ENCODE measurements at places on chromosomes 6 and 20. TPM values are rescaled to one million over a fixed set of nuclear protein-coding genes. Genes with fewer than 3 reads are reported as not detected.

DNA sequence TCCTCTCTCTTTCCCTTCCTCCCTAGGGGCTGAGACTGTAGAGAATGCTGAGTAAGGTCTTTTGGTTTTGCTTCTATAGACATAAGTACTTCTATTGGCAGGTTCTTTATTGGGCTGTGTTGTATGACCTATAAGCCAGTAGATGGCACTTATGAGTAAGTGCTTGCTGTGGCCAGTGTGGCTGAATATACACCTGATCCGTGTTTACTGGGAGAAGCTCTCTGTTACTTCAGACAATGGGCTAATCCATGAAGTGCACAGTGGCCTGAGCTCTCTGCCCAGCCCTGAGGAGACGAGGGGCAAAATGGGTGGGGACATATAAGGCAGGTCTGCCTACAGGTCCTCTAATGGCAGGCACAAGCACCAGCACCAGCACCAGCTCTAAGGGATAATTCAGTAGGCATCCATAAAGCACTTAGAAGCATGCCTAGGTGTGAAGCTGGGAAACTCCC is 610.3 kb downstream of the RNF144B start:
- DNase-seq: peak; percentile 57

DNA sequence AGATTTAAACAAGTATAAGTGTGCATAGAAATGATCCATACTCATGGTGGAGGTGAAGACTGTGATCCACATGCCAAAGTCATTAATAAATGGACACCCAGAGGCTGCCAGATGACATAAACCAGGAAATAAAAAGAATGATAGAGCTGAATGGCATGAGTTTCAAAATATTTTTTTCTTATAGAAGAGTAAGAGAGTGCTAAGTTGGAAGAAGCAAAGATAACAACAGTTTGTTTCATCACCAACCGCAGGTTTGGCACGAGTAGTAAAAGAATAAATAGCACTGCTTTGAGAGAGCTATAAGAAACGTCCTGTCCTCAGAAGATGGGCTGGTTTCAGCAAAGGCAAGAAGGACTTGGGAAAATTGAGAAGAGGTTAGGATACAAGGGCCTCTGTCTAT is 246.9 kb downstream of the UBE3D start:
- DNase-seq: no peak

GRCh38 chr6:140183881-140184280 is 809.4 kb upstream of the CITED2 start:
- no peak for DNase-seq

DNA sequence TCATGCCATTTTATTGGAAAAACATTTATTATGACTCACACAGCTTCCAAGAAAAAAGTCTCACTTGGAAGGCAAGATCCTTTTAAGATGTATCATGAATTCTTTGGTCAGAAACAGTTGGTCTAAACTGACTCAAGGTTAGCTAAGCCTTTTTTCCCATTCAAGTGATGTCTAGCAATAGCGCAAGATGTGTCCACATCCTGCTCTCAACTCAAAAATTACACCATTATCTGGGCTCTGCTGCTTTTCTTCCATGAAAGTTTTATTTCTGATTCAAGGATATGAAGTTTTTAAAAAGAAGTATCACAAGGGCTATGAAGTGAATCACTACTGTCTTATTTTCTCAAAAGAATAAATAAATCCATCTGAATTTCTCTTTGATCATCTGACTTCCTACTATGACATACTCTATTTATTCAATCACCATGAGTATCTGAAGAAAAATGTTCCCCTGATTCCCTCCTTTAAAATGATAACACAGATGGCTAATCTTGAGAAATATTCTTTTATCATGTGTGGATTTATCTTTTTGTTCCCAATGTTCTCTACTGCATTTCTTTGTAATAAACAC is 139.2 kb downstream of the AHI1 start:
- no peak for DNase-seq

GRCh38 chr6:44696686-44697085 is 309.2 kb downstream of the CDC5L start:
- DNase-seq: no peak

Gene DEF6
- 53.8 TPM for total RNA-seq

Gene CLVS2
- not detected for total RNA-seq

Gene TFAP2C
- total RNA-seq: not detected

Data from OCI-LY7 (cell line).